ENCODE measurements at places on chromosomes 11 and 22.
A peak's percentile ranks its signal among the peaks of the same experiment; 100 is the strongest.

DNA sequence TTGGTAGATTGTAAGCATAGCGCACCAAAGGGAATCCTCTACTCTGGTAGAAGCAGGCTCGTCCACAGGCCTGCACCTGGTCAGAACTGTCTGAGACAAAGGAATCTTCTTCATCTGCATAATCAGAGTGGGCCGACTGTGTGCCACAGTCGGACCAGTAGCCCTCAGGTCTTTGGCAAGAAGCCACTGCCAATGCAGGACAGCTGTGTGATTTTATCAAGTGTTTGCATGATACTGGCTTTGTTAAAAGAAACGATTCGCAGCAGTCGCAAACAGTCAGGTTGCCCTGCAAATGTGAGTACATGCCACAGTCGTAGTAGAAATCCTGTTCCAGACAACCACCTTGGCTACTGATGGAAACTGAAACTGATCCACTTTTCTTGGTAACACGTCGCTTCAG is 4.9 kb upstream of the CCDC34 start:
- no peak for DNase-seq

DNA sequence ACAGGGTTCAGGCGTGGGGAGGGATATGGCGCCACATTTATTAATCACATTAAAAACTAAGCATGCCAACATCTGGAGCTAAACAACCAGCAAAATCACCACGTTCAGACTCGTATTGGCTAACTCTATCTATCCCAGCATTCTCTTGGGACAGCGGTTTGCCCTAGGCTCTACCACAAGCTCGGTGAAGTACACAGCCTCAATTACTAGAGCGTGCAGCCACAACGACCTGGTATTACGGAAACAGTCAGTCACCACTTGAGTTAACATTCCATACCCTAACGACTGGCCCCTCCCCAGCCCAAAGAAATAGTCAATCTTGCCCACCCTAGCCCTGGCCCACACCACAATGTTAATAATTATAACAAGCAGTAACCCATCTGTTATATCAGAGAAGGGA is 32.1 kb downstream of the APOL5 start:
- no peak for DNase-seq

DNA sequence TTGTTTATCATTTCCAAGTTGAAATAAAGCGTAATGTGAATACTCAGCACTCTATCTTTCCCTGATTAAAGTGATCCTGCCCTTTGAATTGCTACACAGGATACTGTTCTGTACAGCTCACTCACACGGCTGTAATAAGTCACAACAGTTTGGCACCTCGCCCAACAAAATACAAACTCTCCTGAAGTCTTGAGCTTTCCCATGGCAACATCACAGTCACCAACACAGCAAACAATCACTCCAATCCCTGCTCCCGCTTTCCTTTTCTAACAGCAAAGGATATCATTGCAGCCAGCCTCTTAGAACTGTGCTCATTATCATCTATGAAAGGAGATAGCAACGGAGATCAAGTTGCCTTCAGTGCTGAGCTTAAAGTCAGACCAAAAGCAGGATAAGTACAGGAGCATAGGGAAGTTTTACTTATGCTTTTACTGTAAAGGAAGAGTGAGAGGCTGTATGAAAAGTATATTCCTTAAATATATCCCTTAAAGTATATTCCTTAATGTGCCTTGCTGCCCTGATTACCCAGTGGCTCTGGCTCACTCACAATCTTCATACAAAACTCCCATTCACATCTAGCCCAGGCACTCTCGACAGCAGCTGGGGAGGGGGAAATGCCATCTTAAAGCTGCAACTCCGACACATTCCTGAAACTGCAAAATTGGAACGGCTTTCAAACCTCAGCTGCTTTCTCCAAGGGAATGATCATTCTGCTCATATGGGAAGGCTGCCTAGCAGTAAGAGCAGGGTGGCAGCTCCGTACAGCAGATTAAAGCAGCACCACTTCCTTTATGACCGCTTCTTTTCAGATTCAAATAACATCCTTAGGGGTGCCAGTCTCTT is 35.8 kb downstream of the MAML2 start:
- DNase-seq: no peak

DNA sequence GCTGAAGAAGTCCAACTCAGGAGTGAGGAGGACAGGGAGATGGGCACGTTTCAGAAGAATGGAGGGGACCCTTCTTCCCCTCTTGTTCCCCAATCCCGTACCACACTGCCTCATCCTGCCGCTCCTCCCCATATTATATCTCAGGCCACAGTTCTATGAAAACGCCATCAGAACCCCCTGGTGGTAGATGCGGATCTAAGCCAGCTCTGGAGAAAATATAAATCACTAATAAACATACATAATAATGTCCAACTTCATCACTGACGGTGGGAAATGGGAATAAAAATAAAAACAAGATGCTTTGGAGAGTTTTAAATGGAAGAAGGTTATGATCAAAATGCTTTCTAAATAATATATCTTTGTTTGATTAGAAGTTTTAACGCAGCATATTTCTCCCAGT is 400.3 kb downstream of the CADM1 start:
- DNase-seq: no peak

DNA sequence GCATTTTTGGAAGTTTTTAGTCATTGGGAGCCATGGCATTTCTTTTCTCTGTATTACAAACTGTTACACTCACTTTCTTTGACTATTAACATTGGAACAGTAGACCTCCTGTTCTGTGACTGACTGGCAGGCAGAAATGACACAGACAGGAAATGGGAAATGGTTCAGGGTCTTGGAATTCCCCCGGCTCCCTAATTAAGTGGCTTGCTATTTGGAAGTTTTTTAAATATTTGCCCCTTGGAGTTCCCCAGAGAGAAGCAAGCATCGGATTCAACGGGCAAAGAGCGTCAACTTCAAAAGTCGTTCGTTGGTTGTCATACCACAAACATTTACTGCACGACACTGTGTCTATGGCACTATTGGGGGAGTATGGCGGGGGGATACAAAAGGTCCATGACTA is 1.1 kb upstream of the BIRC2 start:
- DNase-seq: no peak

DNA sequence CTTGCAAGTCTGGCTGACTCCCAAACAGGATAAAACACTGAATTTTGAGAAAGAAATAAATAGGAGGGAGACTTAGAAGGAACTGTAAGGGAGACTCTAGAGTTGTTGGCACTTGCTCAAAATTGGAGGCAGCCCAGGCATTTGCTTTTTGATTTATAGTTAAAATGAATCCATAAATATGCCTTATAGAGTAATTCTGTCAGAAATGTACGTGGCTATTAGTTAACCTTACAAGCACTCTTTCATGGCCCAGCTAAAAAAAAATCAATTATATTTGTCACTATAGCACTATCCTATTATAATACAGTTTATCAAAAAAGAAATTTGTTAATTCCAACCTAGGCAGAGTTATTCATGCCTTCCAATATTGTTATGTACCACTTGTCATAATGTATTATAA is 1000.0 kb upstream of the CHORDC1 start:
- no peak for DNase-seq

- DNase-seq: no peak
Observed at GRCh38 chr11:130882138-130882551, 34.1 kb downstream of the SNX19 start.

DNA sequence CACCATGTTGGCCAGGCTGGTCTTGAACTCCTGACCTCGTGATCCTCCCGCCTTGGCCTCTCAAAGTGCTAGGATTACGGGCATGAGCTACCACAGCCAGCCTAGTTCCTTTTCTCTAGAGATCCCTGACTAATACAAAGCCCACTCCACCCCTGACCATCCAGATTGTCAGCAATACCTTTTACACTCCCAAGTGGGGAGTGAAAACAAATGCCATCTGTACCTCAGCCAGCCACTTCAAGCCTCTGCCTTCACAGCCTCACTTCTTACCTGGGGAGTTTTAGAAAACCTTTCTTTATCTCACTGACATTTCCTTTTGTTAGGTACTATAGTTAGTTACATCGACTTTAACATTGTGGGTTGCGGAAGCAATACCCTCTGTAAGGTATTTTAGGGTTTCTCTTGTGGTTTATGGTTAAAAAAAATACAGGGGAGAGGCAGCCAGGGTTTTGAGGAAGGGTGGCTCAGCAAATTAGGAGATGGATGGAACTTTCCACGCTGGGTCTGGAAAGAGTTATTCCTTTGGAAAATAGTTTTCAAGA is 8.9 kb downstream of the TOM1 start:
- DNase-seq: no peak

DNA sequence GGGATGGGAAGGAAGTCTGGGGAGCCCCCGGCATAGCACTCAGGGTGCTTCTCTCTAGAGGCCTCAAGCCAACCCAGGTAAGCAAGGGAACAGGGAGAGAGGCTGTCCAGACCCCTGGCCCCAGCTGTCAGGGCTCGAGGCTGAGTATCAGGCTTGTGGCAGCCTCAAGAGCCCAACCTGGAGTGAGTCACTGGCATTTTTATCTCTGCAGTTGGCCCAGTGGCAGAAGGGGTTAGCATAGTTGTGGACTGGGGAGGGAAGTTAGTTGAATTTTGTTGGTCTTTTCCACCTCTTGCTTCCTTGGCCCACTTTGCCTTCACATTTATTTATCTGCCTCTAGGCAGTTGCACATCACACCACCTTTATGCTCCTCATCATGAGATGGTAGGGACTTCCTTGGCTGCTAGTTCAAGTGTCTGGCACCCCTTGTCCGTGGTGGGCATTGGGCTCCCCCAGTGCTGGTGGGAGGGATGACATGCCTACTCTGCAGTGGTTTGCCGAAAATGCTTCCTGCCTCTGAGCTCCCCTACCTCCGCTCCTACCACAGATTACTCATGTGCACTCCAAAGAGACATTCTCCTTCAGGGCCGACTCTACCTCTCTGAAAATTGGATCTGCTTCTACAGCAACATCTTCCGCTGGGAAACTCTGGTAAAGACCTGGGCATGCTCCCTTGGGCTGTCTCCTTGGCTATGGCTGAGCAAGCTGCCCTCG is 60.1 kb downstream of the SCN3B start:
- DNase-seq: no peak

- no peak for DNase-seq
Observed at GRCh38 chr11:131662993-131663392, 292.6 kb downstream of the NTM start.

- DNase-seq: no peak
Observed at GRCh38 chr11:22477312-22477711, 139.1 kb downstream of the SLC17A6 start.

DNA sequence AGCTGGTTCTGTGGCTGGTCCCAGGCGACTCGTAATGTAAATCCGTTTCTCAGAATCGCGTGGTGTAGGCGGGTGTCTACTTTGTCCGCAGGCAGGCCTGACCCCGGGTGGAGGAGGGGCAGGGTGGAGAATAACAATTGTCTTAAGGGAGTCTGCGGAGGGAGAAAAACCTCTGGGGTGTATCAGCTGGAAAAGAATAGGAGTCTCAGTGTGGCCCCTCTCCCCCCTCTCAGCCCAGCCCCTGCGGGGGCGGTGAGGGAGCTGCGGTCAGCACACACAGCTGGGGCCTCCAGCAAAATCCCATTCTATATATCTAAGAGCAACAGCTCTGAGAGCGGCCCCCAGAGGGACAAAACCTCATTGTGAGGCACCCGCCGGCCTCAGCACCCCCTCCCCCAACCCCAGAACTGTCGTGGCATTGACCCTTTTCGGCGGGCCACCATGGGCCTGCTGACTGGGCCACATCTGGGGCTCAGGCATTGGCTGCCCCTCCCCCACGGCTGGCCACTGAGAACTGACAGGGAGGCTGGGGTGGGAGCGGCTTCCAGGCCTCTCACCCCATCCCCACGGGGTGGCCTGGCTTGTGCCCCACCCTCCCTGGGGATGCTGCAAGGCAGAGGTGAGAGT is 2.7 kb upstream of the MYRF start:
- peak; percentile 88 for DNase-seq

DNA sequence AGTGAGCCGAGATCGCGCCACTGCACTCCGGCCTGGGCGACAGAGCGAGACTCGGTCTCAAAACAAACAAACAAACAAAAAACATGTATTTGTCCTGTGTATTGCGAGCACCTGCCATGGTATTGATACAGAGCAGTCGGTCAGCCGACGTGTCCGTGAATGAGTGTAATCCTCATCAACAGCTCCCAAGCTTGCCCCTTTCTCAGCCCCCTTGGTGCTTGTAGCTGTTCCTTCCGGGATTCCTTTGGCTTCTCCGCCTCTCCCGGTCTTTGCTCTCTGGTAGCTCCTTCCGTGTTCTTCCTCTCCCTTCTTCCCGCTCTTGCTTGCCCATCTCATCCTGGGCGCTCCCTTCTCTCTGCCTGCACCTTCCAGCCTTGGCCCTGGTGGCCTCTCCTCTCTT is 10.9 kb downstream of the ZNF74 start:
- DNase-seq: no peak

DNA sequence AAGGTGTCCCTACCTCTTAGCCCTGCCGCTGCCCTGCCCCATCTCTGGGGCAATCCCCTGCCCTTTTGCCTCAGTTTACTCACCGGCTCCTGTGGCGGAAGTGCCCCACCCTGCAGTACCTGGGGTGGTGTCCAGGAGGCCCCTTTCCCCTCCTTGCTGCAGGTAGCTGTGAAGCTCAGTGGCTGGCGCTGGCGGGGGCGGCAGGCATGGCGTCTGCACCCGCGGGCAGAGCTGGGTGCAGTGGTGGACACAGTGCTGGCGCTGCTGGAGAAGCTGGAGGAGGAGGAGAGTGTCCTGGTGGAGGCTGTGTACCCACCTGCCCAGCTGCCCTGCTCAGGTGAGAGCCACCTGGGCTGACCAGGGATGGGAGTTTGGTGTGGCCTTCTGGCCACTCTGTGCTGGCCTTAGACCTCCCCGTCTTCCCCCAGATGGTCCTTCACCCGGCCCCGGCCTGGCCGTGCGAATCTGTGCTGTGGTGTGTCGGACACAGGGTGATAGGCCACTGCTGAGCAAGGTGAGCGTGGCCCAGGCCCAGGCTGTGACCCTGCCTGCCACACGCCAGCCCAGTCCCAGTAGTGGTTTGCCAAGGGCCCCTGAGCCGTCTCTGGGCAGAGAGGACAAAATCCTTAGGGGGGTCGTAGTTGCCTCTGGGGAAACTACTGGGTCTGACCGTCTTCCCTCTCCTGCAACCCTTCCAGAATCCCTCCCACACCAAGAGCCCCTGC is 4.0 kb downstream of the CARNS1 start:
- no peak for DNase-seq

DNA sequence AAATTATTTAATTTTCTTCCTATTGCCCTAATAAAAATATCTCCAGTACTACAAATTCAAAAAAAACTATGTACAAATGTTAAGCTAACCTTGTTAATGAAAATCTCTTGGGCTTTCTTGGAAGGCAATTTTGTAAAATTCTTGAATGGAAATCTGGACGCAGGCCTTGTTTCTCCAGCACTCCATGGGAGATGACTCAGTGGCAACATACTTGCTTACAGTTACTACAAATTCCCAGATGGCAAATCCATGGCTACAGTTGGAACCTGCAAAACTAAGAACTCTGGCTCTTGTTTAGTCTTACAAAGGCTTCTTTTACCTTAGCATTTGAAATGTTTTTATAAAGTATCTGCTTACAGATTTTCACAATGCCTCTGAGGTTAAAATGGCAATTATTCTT is 725.2 kb downstream of the DLG2 start:
- DNase-seq: no peak

Data from nucleus accumbens (tissue), 56 donors.